OCI-LY7 (cell line): ENCODE measurements at places on chromosomes 4 and X.

GRCh38 chr4:153823483-153823882, 34.6 kb upstream of the SFRP2 start:
- DNase-seq: no peak

DNA sequence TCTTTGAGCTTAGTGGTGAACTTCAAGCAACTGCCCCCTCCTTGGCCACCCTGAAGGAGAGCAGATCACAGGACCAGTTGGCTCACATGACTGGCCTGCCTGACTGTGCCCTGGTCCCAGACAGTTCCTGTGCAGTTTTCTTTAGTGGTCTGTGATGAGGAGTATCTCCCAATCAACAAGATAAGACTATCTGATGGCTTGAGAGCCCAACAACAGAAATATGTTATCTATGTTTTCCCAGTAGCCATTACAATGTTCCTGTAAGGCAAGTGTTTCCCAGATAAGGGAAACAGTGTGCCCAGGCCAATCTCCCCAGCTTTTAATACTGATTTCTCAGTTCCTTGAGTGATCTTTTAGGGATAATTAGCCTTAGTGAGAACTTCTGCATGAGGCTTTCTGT, 14.2 kb upstream of the TIMM8A start:
- DNase-seq: no peak

DNA sequence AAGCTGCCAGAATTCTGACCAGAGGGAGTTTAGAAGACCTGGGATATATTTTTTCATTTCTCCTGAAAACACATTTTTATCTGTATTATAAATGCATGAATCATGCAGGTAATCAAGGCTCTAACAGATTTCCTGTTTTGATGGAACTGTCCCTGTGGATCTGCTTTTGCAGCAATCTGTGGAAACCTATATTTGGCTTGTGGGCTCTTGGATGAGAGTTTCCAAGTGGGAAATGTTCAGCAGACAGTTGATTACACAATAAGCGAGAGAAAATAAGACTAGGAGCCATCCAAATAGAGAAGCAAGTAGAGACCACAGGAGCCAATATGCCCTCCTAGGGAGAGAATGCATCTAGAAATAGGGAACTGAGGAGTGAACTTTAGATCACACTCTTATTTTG, 105.0 kb downstream of the NDST3 start:
- no peak for DNase-seq

DNA sequence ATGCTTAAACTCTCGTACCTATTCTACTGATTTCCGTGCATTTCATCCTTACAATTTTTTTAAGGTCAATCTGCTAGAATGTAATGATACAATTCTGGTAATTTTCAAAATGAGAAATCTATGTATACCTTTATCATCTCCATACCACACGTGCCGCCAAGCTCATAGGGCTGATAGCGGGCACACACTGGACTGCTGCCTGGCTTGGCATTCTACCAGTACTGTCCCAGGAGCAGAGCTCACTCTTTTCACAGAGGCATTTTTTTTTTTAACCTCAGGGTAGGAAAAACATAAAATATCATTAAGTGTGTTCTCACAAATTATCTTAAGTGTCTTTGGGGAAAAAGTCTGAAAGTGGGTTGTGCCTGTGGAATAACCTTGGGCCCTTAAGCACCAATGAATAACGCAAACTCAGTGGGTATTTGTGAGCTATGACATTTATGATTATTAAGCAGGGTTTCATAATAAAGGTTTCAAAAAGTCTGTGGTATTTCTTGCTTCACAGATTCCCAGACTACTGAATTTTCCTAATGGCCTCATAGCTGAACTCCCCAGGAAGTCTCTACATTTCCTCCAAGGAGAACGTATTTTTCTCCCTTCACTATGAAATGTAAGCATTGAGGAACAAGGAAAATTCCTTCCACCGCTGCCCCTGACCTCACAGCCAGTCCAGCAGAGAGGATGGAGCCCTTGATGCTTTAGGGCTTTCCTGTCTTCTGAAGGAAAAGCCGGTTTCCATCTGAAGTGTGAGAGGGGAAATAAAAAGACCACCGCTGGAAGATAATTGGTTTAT, 125.2 kb downstream of the ELOVL6 start:
- DNase-seq: no peak

- no peak for DNase-seq
Observed at GRCh38 chrX:57155171-57155570, 18.0 kb upstream of the SPIN2A start.
